Neuronal stem cell (in vitro differentiated cells): ENCODE measurements at places on chromosomes 4 and X.

GRCh38 chr4:110878413-110878812, 255.5 kb upstream of the PITX2 start:
- no peak for DNase-seq

DNA sequence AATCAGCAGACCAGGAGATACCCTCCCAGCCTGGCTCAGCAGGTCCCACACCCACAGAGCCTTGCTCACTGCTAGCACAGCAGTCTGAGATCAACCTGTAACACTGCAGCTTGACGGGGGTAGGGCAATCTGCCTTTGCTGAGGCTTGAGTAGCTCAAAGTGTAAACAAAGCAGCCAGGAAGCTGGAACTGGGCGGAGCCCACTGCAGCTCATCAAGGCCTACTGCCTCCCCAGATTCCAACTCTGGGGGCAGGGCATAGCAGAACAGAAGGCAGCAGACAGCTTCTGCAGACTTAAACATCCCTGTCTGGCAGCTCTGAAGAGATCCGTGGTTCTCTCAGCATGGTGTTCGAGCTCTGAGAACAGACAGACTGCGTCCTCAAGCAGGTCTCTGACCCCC, 15.1 kb upstream of the GABRA2 start:
- no peak for DNase-seq

- DNase-seq = peak; percentile 75
Measured at GRCh38 chr4:47032405-47033106, 1.2 kb downstream of the GABRB1 start.

DNA sequence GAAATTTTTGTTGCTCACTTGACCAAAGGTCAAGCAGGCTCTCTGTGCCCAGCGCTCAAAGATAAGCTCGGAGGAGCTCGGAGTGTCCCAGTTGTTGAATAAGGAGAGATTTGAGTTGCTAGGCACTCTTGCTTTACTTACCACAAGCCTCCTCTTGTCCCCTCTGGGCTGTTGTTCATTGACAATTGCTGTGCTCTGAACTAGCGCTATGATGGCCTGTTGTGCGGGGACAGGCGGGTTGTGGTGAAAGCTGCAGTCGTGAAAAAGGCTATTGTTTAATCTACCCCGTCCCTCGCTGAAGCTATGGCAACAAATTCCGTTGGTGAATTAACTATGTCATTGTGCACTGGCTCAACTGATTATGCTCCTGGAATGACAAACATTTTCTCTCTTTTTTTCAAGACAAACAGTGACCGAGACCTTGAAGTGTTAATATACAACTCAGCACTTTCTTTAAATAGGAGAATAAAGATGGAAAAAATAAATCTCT, 21.0 kb upstream of the POLA1 start:
- peak; percentile 32 for DNase-seq

- no peak for DNase-seq
Measured at GRCh38 chr4:85792376-85793232, 317.7 kb downstream of the ARHGAP24 start.

DNA sequence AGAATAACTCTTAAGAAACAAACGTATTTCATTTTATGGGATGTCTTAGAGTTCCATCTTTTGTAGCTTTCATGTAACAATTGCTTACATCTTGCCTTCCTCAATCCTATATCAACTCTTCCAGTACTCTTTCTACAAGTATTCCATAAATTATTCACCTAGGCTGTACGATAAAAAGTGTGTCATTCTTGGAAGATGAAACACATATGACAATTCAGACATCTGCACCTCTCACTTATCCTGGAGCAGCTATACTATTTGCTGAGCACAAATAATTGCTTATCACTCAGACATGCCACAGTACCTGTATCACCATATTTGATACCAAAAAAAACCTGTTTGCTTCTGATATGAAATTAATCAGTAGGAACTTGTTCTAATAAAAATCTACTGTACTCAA, 1.0 kb downstream of the POF1B start:
- no peak for DNase-seq

DNA sequence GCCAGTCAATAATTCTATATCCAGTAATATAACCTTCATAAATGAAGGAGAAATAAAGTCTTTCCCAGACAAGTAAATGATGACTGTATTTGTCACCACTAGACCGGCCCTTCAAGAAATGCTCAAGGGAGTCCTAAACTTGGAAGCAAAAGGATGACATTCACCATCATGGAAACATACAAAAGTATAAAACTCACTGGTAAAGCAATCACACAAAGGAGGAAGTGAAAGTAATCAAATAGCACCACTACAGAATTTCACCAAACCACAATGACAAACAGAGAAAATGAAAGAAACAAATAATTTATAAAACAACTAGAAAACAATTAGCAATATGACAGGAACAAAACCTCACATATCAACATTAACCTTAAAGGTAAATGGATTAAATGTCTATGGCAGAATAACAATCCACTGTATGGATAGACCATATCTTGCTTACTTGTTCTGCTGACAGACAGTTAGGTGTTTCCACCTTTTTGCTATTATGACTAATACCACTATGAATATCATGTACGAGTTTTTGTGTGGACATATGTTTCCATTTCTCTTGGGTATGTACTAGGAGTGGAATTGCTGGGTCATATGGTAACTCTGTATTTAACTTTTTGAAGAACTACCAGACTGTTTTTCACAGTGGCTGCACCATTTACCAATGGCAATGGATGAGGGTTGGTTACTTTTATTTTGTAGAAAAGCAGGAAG, 44.9 kb downstream of the NAT8L start:
- DNase-seq = no peak

DNA sequence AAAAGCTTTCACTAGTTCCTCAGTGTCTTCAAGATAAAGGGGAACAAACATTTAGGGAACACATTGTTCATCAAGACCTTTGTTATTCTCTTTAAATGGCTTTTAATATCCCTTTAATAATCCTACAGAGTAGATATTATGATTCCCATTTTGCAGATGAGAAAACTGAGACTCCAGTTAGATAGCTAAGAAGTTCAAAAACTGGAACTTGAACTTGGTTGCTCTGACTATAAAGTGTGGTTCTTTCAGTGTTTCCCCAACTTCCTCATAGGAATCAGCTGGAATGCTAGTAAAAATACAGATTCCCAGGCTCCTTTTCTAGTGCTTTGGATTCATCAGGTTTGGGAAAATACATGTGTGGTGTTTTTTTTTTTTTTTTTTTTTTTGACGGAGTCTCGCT, 37.7 kb downstream of the DLG3 start:
- DNase-seq = no peak

GRCh38 chrX:50456712-50457484, 13.7 kb downstream of the DGKK start:
- DNase-seq = no peak

GRCh38 chr4:153465615-153466080, 512 bp upstream of the TMEM131L start:
- no peak for DNase-seq

DNA sequence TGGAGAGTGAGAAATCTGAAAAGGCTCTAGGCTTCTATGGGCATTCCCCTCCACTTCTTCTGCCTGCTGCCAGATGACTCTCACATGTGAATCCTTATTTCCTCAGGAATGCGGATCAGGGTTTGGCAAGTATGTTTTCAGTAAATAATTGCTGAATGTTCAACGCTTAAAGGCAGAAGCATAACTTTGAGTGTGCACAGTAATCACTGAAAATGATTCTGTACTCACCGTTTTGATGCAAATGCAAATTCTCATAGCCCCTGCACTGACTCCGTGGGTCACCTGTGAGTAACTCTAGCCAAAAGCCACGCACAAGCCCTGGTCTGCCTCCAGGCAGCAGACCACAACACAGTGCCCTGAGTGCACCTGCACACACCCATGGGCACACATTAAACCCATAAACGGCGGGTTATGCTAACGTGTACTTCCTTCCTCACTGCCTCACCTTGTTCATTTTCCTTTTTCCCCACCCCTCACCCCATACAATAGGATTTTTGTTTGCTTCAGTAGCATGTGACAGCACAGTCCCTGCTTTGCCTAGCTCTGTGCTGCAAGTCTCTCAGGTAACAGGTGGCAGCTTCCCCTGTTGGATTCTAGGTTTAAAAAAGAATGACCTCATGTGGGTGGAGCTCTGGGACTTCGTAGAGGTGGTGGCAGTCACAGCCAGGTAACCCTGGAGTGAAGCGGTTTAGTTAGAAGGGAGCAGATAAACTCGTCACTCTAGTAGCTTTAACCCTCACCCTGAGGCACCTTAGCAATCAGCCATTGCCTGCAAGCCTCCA, at the start of gene ARHGEF38:
Gene ARHGEF38, plus strand, starts transcription at position 656 of the 782 bp plus-strand sequence. CDS start 146 bp downstream, outside the sequence.
- DNase-seq = no peak

- no peak for DNase-seq
Measured at GRCh38 chrX:21996872-21997455, 35.2 kb upstream of the PHEX start.

DNA sequence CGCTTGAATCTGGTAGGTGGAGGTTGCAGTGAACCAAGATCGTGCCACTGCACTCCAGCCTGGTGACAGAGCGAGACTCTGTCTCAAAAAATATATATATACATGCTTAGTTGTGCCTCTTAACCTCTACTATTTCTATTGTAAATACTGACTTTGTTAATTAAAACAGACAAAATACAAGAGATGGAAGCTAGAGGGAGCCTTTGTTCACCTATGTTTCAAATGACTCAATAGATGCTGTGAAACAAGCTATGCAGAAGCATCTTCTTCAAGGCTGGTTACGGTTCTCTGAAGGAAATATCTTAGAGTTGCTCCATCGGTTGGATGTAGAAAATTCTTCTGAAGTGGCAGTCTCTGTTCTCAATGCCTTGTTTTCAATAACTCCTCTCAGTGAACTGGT, 6.2 kb downstream of the NCAPG start:
- no peak for DNase-seq

DNA sequence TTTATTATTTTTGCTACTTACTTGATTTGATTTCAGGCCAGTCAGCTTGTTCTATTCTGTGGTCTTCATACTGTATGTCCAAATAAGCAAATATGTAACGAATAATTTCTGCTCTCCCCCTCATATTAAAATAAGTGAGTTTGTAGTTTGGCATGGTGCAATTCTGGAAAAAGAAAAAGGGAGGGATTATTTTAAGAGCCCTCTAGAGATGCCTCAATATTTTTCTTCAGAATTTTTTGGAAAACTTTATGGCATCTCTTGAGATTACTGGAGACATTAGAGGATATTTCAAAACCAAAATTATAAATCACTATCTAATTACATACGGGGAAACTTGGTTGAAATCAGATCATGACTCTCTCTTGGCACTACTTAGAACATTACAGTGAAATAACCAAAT, 8.2 kb downstream of the HPGDS start:
- DNase-seq = no peak

DNA sequence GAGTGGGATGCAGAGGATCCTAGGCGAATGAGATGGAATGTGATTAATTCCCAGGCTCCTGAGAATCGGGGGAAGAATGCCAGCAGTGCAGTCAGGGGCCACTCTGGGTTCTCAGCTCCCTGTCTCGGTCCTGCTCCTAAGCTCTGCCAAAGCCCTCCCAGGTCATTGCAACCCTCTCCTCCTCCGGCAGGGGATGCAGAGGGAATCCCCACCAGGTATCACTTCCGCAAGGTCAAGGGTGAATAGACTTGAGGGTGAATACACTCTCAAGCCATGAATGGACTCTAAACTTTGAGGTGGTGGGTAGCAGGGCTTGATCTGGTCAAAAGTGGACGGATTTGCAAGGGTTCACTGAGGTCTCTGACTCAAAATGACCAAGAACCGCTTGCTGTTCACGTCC, 139.3 kb upstream of the MXRA5 start:
- no peak for DNase-seq

- DNase-seq = no peak
Measured at GRCh38 chrX:132058975-132059374, 35.9 kb downstream of the STK26 start.

DNA sequence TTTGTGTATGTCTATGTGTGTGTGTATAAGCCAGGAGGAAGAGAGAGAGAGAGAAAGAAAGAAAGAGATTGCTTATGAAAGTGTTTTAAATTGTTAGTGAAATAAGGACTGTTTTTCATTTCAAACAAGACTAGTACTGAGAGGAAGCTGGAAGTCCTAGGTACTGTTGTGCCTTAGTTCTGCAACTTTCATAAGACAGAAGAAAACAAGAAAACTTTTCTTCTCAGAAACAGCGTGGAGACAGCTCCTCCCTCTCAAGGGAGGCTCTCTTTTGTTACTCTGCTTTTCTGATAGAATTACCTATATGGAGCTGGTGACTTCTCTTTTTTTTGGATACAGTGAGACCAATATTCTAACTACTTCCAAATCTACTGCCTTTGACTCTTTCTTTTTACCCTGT, 62.5 kb downstream of the BANK1 start:
- no peak for DNase-seq

DNA sequence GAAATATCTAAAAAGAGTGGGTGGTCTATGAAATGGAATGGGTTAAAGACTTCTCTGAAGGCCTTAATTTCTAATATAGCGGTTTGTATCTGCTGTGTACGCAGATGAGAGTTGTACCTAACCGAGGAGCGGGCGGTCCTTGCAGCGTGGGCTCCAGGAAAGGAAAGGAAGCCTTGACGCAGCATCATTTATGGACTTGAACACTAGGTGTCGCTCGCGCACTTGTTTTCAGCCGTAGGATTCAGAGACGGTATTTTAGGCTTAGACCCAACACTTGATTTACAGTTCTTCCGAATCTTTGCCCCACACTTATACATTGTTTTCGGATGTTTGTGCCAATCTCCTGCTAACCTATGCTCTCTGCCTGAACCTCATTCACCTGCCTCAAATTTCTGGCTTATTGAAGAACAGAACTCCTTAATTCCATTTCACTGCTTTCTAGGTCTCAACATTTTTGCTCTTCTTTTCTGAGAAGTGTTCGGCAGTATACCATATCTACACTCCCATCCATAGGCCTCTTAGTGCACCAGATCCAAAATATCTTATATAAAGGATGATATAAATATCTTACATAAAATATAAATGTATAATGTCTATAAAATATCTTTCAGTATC, 48.9 kb upstream of the AADAT start:
- DNase-seq = peak; percentile 83

- DNase-seq = no peak
Measured at GRCh38 chr4:66647926-66648325, 897.4 kb downstream of the CENPC start.

- no peak for DNase-seq
Measured at GRCh38 chr4:3225071-3225850, 23.7 kb upstream of the MSANTD1 start.
